ENCODE measurements at places on chromosomes 5 and 9. TPM values are rescaled to one million over a fixed set of nuclear protein-coding genes. Genes with fewer than 3 reads are reported as not detected.

The TMEM174 gene
- total RNA-seq, result not detected

The SPINK7 gene
- total RNA-seq, result 0.89 TPM

The C9orf153 gene
- total RNA-seq, result 0.47 TPM

The DIRAS2 gene
- not detected for total RNA-seq

The UNC5A gene
- total RNA-seq, result not detected

The NUTM2G gene
- total RNA-seq, result not detected

The GALNT12 gene
- 15.5 TPM for total RNA-seq
